ENCODE measurements at places on chromosomes 5 and 9.

DNA sequence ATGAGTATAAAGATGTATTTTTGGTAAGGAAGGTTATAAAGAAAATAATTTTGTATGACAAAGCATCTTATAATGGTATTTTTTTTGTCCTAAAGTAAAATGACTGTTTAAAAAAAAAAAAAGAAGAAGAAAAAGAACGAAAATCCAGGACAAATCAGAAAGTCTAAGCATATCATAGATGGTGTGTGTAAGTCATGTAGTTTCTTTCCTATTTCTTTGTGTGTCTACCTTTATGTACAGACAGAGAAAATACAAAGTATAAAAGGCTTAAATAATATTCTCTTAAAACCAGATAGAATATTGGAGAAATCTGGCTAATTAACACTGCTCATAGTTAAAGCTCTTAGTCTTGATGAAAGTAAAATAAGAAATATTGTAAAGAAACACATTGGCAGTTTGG, 7.7 kb downstream of the RIGI start:
- no peak for DNase-seq

- DNase-seq = no peak
Observed at GRCh38 chr5:102583276-102584124, 84.7 kb upstream of the SLCO6A1 start.

DNA sequence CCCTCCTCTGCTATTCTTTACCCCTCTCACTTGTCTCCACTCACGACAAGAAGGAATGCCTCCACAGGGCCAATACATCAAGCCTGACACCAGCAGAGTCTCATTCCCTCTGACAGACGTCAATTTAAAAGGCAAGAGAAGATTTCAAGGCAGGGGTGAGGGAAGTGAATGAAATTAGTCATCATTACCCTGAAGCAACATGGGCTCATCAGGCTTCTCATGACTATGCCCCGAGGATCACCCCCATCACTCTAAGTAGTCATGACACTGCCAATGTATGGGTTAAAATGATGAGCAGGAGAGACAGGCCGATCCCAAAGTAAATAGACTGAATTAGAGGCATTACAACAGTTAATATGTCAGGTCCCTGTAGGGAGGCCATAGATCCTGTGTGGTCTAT, 504.4 kb downstream of the TLE4 start:
- no peak for DNase-seq

DNA sequence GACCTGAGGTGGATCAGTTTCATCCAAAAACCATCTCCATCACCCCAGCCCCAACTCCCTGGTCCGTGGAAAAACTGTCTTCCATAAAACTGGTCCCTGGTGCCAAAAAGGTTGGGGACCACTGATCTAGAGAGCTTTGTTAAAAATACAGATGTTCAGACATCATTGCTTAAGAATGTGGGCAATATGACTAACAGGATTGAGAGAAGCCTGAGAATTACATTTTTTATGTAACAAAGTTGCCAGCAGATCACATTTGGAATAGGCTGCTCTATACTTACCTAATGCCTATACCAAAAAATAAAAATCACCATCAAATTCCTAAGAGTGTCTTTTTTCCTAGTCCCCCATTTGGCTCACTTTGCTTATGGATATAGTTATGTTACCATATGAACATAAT, 143.3 kb downstream of the RAPGEF6 start:
- no peak for DNase-seq

- no peak for DNase-seq
Observed at GRCh38 chr5:57718155-57718554, 235.5 kb upstream of the ACTBL2 start.

- DNase-seq = no peak
Observed at GRCh38 chr5:163306421-163306820, 131.0 kb upstream of the CCNG1 start.

Data from skeletal muscle cell (primary cell).